PC-3 (cell line): ENCODE measurements at places on chromosomes 5 and 9. TPM values are rescaled to one million over a fixed set of nuclear protein-coding genes. Genes with fewer than 3 reads are reported as not detected.
A peak's percentile ranks its signal among the peaks of the same experiment; 100 is the strongest.

NAA35 gene
- 12.2 and 14.6 TPM in 2 replicates for total RNA-seq

HAPLN1 gene
- total RNA-seq: 7.8 and 11.2 TPM in 2 replicates

DNA sequence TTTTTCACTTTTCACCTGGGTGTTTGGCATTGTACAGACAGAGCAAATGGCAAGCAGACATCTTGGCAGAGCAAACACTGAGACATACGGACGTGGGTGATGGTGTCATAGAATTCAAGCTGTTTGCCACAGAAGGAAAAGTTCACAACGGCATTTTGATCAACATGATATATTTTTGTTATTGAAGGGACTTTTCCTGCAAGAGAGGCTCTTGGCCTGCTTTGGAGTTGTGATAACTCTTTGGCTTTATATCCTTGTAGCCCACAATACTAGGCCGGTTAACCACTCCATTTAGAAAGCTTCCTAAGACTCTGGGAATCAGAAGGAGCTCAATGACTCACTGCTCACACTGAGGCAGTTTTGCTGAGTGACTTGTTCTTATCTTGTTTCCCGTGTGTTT, 1038.3 kb downstream of the TLE1 start:
- peak; percentile 22 for DNase-seq

DNA sequence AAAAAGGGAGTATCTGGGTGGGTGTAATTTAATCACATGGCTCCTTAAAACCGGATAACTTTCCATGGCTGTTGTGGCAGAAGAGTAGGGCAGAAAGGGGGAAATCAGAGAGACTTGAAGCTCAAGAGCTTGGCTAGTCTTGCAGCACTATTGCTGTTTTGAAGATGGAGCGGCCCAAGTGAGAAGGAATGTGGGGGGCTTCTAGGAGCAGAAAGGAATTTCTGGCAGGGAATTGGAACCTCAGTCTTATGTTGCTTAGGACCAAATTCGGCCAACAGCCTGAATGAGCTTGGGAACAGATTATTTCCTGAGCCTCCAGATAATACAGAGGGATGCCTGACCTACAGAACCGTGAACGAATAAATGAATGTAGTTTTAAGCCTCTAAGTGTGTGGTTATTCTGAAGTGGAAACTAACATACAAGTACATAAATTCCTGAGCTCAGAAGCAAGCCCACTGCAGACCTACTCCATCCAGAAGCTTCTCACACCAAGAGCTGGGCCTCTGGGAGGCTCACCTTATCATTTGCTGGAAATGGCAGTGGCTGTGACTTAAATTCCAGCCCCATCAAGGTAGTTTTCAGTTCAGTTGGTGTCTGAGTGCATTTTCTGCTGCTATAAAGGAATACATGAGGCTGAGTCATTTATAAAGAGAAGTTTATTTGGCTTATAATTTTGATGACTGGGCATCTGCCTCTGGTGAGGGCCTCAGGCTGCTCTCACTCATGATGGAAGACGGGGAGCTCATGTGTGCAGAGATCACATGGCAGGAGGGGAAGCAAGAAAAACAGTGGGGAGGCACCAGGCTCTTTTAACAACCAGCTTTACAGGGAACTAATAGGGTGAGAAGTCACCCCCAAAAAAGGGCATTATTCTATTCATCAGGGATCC, 15.3 kb upstream of the TMEM174 start:
- no peak for DNase-seq

GRCh38 chr9:74742792-74743730, 144.7 kb downstream of the TRPM6 start:
- peak; percentile 42 for DNase-seq

- no peak for DNase-seq
Observed at GRCh38 chr5:80229902-80230255, 26.0 kb downstream of the SERINC5 start.

GRCh38 chr5:72159501-72159911, 52.2 kb downstream of the MAP1B start:
- no peak for DNase-seq

DNA sequence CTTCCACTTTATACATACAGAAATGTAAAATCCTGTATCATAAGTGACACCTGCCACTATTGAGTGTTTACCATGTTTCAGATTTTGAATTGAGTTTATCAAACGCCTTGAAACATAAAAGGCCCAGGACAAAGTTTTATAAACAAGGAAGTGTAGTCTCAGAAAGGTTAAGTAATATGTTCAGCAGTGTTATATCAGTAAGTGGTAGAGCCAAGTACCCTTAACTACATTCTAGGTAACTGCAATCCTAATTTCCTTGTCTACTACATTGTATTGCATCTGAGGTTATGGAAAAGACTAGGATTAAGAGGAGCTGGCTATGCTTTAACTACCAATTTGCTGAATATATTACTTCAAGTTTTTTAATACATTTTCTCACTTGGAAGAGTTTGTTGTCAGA, 641.6 kb downstream of the LRRC70 start:
- no peak for DNase-seq

GRCh38 chr9:88426651-88427050, 38.4 kb downstream of the SPIN1 start:
- DNase-seq: no peak

GRCh38 chr5:66862020-66862419, 265.8 kb downstream of the MAST4 start:
- no peak for DNase-seq

- peak; percentile 57 for DNase-seq
Observed at GRCh38 chr9:97954550-97954989, 16.6 kb upstream of the HEMGN start.
